ENCODE measurements at places on chromosomes 6 and 20. TPM values are rescaled to one million over a fixed set of nuclear protein-coding genes. Genes with fewer than 3 reads are reported as not detected.
A peak's percentile ranks its signal among the peaks of the same experiment; 100 is the strongest.

- no peak for DNase-seq
Observed at GRCh38 chr20:38387953-38388352, 41.7 kb downstream of the LBP start.

GRCh38 chr20:2746636-2747265 lies 53.7 kb downstream of the CPXM1 start:
- DNase-seq: no peak

- DNase-seq: no peak
Observed at GRCh38 chr6:144528743-144529425, 243.7 kb downstream of the UTRN start.

DNA sequence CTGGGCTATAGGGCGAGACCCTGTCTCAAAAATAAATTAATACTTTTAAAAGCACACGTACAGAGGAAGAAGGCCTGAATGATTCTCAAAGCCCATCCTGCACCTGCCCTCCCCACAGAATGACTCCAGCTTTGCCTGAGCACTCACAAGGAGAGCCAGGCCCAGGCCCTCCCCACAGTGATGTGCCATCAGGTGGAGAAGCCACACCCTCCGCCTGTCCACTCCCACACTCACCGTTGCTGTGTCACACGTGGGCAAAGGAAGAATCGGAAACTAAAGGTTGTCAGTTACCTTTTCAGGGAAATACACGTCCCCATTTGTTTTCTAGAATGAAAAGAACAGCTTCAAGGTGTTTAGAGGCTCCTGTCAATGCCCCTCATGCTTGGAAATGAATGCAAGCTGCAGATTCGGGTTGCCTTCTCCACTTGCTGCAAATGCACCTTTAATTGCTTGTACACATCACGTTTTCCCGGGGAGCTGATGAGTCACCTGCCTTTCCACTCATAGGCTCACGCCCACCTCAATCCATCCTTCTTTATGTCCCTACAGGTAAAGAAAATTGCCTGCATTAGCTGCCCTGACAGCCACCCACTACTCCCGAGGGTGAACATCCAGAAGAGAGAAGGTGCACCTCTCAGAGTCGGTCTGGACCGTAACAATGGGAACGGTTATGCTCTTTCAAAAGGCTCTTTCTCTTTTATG lies 45.5 kb upstream of the AFDN start:
- DNase-seq: peak; percentile 53

DNA sequence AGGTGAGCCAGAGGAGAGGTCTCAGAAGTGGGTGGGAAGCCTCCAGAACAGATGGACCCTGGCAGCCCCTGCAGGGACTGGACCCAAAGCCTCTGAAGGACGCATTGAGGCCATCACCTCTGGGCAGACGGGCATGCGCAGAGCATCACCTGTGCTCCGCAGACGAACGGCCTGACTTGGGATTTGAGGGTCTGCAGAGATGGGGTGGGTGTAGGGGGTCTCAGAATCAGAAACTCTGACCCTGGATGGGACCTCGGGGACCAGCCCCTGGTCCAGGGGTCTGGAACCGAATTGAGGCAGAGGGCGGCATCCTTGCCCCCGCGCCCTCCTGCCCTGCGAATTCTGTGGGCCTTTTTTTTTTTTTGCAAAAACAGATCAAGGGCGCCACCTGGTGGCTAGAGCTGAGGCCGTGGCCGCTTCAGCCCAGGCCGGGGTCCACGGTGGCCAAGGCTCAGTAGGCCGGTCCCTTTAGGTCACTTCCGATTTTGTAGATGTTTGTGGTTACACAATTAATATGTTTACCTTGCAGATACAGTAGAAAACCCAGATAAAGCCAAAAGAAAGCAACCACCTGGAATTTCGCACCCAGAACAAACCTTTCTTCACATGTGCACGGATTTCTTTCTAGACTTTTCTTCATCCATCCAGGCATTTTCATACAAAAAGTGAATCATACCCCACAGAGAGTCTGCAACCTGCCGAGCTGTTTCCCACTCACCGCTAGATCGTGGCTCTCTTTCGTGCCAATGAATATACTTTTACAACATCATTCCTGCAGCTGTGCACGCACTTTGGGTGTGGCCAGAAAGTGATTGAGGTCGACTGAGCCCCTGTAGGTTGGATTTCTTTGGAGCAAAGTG lies 25.9 kb downstream of the ZBP1 start:
- peak; percentile 69 for DNase-seq

GRCh38 chr20:1280195-1281102 lies 14.4 kb downstream of the SNPH start:
- DNase-seq: no peak

GRCh38 chr6:71287038-71287437 lies 1.6 kb upstream of the OGFRL1 start:
- no peak for DNase-seq

DNA sequence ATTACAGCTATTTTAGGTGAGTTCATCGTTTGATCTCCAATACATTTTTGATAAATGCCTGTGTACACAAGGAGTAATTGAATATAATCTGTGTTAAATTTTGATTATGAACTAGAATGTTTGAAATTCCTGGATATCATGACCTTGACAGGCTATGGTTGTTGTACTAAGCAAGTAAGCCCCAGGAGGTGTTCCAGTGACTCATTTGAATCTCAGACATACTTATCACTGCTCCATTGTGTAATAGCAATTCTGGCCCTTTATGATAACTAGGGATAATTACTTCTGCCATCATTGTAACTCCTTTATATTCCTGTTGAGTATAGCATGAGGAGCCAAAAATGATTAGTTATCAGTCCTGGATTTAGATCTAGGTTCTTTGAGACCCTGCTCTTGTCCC lies 1424.6 kb upstream of the ADGRB3 start:
- peak; percentile 12 for DNase-seq

DNA sequence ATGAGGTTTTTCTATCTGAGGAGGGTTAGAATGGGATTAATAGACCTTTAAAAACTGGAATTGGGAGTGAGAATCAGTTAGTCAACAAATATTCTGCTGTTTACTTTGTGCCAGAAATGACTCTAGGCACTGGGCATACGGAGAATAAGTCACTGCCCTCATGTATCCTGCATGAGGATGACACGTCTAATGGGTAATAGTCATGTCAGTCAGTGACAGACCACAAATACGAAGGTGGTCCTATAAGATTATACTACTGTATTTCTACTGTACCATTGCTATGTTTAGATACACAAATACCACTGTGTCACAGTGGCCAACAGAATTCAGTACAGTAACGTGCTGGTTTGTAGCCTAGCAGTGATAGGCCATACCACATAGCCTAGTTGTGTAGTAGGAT lies 30.7 kb downstream of the ZFAND3 start:
- no peak for DNase-seq

- no peak for DNase-seq
Observed at GRCh38 chr6:7390226-7390878, 744 bp downstream of the RIOK1 start.

DNA sequence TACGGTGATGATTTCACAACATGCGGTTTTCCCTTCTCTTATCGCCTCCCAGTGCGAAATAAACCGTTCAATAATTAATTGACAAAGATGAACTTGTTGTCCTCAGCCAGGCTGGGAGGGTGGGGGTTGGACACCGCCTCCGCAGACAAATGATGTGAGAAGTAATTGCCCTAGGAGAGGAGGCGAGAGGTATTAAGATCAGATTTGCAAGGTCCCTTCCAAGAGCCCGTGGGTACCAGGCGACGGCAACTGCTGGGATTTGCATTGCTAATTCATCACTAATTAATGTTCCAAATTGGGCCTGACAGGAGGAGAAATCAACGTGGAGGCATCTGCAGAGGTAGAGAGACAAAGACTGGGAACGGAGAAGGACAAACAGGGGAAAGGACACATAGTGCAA lies 90.2 kb upstream of the CCDC167 start:
- no peak for DNase-seq

TRIM31 gene
- total RNA-seq: 6.3 TPM

All from hepatocyte (in vitro differentiated cells).